ENCODE measurements at places on chromosomes 16 and 17. TPM values are rescaled to one million over a fixed set of nuclear protein-coding genes. Genes with fewer than 3 reads are reported as not detected.

The CCT6B gene
- 2.8 TPM for polyA plus RNA-seq

The TSR1 gene
- polyA plus RNA-seq: 13.2 TPM

The SLFN14 gene
- polyA plus RNA-seq: not detected

DNA sequence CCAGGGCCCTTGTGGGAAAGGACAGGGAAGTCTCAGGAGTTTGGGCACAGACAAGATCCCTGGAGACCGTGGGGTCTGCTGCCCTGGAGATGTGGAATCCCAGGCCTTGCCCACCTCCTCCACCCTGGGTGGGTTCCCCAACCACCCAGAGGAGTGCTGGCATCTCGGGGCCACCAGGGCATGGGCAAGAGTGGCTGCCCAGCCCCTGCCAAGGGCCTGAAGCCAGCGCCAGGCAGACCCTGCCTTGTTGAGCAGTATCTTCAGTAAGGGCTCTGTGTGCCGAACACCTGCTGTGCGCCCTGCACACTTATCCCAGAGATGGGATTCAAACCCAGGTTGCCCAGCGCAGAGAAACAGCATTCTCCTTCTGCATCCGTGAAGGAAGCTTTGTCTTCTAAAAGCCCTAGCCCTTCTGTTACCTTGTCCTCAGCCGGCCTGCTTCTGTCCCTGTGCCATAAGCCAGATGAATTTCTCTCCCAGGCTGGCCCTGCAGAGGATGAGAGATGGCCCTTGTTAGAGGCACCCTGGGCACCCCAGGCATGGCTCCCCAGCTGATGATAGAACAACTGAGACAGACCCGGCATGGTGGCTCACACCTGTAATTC, 32.4 kb downstream of the TMEM235 start:
- no peak for DNase-seq

DNA sequence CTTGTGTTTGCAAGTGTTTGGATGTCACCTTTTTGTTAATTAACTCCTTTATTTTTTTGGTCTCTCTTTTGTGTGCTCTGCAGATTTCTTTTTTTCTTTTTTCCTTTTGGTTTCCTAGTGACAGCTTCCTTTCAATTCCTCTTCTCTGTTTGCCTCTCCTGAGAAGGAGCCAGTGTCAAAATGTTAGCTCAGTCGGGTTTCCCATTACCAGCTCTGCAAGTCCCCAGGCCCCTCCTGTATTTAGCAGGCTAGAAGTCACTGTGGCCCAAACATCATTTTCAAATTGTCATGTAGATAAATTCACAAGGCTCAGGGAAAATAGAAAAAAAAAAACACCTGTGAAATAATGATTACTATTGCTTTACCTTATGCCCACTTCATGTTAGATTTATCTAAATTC, 1621.6 kb downstream of the CDH8 start:
- no peak for DNase-seq

DNA sequence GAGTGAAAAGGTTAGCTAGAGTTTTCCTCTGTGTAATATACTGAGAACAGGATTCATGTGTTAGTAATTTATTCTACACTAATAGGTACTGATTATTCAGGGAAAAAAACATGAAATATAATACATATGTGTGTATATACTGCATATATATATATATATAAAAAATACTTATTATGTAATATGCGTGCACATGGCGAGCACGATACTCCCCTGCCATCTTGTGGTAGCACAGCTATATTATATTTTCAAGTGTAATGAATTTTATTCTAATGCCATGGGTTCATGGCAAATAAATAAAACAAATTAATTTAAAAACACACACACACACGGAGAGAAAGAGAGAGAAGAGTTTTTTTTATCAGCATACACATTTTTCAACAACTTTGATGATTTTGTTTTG, 460.6 kb downstream of the KCNJ2 start:
- DNase-seq: no peak

DNA sequence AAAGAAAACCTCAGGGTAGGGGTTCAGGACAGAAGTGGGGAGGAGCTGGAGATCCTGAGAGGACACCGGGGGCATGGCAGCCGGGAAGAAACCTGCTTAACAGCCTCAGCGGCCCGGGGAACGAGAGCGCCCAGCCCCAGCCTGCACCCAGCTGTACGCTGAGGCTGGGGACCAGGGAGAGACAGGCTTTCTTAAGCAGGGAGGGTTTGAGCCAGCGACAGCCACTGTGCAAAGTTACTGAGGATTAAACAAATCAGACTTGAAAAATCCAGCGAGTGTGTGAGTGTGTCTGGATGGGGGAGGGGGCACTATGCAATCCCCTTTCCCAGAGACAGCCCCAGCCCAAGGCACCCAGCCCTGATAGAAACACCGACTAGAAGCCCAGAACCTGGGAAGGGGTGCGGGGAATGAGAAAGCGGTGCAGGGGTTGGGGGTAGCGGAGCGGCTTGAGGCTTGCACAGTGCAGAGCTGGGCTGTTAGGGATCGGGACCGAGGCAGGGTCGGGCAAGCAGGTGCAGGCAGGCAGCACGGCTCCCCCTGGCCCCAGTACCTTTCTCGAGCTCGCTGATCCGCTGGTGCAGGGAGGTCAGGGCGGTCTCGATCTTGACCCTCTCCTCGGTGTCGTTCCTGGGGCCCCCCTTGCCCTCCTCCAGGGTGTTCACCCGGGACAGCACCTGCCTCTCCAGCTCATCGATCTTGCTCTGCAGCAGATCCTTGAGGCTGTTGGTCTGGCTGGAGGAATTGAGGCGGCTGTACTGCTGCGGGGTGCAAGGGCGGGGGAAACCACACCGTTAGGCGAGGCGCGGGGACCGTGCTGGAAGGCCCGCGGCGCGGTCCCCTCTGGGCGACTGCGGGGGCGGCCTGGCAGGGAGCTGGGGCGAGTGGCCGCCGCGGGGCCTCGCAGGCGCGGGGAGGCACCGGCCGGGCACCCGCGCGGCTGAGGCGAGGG, 1.2 kb downstream of the NPTX1 start:
- DNase-seq: no peak

- no peak for DNase-seq
Measured at GRCh38 chr16:3148256-3149192, 13.7 kb downstream of the ZNF213 start.

DNA sequence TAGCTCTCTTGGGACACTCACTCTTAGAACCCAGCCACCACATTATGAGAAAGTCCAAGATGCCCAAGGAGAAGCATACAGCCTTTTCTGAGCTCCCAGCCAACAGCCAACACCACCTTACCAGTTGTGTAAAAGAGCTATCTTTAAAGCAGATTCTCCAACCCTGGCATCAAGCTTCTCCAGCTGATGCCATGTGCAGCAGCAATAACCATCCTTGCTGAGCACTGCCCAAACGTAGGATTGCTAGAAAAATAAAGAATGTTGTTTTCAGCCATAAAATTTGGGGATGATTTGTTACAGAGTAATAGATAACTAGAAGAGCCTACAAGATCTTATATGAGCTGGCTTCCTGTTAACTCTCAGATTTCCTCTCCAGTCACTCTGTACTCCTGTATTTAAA, 443.7 kb upstream of the DYNLRB2 start:
- DNase-seq: no peak

Data from BJ (cell line).